Fibroblast of upper back skin (primary cell): ENCODE measurements at places on chromosomes 12 and 14.

DNA sequence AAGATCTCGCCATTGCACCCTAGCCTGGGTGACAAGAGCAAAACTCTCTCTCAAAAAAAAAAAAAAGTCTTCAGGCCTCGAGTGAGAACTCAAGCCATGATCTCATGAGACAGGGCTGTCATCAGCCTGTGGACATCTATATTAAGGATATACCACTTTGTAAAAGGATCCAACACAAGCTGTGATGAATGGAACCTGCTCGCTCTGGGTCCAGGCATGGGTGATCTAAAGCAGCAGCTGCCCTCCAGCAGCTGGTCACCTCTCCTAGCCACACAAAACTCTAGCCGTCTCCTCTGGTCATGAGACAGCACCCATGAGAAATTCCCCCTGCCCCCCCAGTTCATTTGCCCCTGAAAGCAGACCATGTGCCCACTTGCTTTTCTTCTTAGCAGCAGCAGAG, 19.1 kb upstream of the DGLUCY start:
- no peak for DNase-seq

- no peak for DNase-seq
These were observed 266.9 kb downstream of the CCDC91 start for GRCh38 chr12:28456934-28457710.

DNA sequence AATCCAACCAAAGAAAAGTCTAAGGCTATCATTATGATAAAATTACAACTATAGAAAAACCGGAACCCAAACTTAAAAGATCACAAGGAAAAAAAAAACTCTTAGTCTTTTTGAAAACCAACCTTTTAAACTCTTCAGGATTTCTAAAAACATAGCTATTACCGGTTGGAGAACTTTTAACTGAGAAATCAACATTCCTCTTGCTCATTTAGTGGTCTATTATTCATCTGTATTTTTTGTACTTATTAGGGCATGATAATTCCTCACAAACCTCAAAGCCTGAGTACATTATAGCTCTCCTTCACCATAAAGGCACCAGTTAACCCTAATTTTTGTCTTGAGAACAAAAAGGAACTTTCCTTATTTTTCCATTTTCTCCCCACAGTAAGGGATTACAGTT, 10.4 kb downstream of the LUM start:
- DNase-seq = peak; percentile 79

DNA sequence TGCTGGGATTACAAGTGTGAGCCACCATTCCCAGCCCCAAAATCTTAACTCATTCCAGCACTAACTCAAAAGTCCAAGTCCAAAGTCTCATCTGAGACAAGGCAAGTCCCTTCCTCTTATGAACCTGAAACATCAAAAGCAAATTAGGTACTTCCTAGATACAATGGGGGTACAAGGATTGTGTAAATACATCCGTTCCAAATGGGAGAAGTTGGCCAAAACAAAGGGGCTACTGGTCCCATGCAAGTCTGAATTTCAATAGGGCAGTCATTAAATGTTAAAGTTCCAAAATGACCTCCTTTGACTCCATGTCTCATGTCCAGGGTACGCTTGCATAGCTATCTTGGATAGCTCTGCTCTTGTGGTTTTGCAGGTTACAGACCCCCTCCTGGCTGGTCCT, 94.7 kb upstream of the PPM1H start:
- DNase-seq = no peak

- no peak for DNase-seq
These were observed 41.8 kb upstream of the DHRS7 start for GRCh38 chr14:60206837-60207533.

GRCh38 chr12:52284562-52285171, 6.7 kb downstream of the KRT81 start:
- no peak for DNase-seq

GRCh38 chr14:26709019-26709418, 111.2 kb upstream of the NOVA1 start:
- peak; percentile 55 for DNase-seq

GRCh38 chr14:74838166-74838565, 37.8 kb downstream of the PROX2 start:
- no peak for DNase-seq

DNA sequence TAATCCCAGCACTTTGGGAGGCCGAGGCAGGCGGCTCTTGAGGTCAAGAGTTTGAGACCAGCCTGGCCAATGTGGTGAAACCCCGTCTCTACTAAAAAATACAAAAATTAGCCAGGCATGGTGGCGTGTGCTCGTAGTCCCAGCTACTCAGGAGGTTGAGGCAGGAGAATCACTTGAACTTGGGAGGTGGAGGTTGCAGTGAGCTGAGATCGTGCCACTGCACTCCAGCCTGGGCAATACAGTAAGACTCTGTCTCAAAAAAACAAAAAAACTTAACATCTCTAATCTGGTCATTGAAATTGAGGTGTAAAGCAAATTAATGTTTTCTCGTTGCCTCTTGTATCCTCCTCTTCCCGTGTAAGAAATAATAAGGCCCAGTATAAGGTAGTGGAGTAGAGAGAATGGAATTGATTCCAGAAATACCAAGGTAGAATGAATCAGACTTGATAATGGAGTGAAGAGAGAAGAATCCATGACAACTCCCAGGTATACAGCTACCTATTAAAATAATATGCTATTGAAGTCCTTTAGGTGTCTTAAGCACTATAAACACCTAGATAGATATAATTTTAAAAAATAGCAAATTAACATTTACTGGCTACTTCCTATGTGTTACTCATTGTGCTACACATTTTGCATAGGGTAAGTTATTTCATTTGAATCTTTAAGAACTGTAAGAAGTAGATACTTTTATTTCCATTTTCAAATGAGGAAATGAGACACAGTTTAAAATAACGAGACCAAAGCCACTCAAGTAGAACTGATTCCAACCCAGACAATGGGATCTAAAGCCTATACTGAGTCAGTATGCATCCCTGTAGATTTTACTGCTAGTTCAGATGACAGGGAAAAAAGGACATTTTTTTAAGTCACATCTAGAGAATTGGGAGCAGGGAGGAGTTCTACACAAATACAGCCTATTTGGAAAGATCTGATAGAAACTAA, 23.2 kb downstream of the RAP1B start:
- no peak for DNase-seq

GRCh38 chr14:74596741-74597450, 15.1 kb downstream of the LTBP2 start:
- DNase-seq = peak; percentile 79

GRCh38 chr12:89721291-89721987, 12.8 kb upstream of the ATP2B1 start:
- no peak for DNase-seq

- DNase-seq = no peak
These were observed 3.1 kb upstream of the IGFBP6 start for GRCh38 chr12:53094394-53094787.

GRCh38 chr12:56987551-56988053, 18.7 kb downstream of the ZBTB39 start:
- DNase-seq = peak; percentile 74

DNA sequence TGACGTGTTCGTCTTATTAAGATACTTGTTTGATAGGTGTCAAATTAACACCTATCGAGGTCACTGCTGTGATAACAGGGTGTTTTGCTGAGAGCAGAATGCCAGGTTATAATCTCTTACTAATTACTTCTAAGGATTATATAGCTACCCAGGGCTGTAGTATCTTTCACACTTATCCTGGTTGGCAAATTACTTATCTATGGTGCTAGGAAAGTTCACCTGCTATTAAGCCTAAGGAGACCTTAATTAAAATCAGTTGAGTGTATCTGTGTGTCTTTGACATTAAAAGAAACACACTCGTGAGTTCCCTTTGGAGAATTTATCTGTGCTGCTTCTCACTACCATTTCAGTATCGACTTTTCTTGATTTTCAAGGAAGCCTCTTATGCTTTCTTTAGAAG, 301.6 kb upstream of the SLC16A7 start:
- no peak for DNase-seq

- no peak for DNase-seq
These were observed 39.5 kb downstream of the BEGAIN start for GRCh38 chr14:100547633-100548294.

- DNase-seq = no peak
These were observed 12.3 kb downstream of the UBE2N start for GRCh38 chr12:93429448-93429847.

GRCh38 chr12:50248411-50248810, 34.9 kb downstream of the LIMA1 start:
- DNase-seq = no peak

DNA sequence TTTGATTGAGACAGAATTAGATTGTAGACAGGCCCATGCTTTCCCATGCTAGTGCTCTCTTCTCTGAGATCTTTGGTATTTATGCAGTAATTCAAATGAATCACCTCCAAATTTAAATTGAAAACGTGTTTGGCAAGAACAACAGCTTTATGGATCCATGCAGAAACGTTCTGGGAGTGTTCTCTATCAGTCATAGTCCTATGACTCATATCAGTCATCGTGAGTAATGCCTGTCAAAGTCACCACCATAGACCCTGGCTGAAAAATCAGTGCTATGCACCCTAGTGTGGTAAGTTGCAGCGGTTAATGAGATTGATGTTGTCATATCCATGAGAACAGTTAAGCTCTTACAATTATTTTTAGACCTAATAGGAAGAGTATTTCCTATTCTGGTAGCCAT, 90.1 kb upstream of the FOXG1 start:
- DNase-seq = peak; percentile 85

DNA sequence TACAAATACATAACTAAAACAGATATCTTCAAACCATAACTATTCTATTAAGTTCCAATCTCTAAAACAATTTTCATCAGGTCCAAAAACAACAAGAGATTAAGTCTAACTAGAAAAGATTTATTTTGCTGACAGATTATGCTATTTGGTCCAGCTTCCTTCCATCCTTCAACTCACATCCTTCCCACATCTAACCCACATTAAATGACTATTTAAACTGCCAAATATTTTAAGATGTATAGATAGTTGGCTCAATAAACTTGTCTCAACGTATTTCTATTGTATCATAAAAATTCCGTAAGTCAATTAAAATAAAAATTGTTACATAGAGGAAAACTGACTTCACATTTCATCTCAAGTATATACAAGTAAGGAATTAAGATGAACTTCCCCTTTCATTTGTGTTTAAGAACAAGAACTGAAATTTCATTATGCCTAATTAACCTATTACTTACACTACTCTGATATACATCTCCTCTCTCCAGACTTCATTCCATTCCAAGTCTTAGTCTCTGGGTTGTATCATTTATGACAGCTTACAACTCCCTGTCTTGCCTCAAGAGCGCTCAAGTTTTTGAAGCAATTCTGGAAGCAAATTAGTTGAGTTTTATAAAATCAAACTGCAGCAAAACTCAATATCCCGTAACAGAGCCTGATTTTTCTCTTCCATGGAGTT, 25.4 kb downstream of the PAWR start:
- no peak for DNase-seq

- no peak for DNase-seq
These were observed 150.4 kb downstream of the KSR2 start for GRCh38 chr12:117818400-117818799.

DNA sequence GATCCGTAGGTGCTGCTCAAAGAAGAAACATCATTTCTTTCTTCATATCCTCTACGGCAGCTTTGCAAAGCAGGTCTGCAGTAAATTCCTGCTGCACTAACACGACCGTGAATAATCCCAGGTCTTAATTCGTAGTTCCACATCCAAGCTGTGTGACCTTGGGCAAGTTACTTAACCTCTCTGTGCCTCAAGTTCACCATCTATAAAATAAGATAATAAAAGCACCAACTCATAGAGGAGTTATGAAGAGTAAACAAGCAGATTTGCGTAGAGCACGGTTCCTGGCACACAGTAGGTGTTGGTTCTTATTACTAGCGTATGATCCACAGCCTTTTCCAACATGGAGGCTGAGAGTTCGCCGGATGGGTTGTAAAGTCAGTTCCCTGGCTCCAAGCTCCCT, 3.6 kb downstream of the NCOR2 start:
- no peak for DNase-seq

GRCh38 chr14:28307506-28307905, 459.1 kb upstream of the FOXG1 start:
- no peak for DNase-seq

- DNase-seq = peak; percentile 98
These were observed 157.9 kb upstream of the PARP11 start for GRCh38 chr12:4030929-4031702.

DNA sequence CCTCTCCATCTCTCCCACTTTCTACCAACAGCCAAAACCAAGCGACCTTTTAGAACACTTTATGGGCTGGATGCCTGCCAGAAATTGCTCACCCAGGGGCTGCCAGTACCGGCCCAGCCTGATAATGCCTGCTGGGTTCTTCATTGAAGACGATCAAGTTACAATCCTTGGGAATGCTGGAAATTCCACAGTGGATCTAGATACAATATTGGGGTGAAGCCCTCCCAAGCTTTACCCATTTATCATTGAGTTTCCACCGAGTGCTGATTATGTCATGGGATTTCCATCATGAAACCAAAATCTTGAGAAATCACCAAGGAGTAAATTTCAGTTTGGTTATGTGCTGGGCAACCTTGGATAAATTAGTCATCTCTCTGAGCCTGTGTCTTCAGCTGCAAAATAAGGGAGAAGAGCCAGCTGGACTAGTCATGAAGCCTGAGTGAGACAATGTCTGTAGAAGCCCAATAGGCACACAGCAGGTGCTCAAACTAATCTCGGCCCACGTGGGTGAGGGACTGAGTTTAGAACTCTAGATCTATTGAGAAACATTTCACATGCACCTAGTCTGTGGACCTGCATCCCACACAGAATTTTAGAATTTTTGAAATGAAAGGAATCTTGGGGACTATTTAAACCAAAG, 75.5 kb upstream of the CLMN start:
- no peak for DNase-seq

GRCh38 chr14:38197001-38197783, 10.5 kb upstream of the SSTR1 start:
- peak; percentile 84 for DNase-seq

GRCh38 chr14:96953087-96953874, 156.1 kb downstream of the VRK1 start:
- DNase-seq = no peak

DNA sequence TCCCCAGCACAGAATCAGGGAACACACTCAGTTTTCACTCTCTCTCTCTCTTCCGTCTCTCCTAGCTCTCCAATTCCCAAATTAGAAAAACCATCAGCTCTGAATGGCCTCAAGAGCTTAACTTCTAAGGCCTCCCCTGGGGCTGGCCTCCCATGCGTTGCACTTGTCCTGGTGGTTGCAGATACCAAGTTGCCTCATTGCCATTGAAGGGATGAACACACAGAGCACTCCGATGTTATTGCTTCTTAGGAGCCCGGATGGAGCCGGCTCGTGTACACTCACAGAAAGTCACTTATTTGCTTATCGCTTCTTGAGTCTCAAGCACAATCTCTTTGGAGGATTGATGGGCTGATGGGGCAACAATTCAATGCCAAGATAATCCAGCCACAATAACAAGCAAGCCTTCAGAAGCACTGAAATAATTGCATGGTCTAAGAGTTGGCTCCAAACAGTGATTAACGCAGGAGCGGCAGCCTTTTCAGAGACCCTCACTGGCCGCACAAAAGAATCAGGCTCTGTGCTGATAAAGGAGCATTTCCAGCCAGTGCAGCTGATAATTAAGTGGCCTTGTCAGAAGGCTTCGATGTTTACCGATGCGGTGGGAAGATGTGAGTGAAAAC, 175.8 kb upstream of the TMEM132C start:
- DNase-seq = no peak
